ENCODE measurements at places on chromosomes 11 and 22.
A peak's percentile ranks its signal among the peaks of the same experiment; 100 is the strongest.

DNA sequence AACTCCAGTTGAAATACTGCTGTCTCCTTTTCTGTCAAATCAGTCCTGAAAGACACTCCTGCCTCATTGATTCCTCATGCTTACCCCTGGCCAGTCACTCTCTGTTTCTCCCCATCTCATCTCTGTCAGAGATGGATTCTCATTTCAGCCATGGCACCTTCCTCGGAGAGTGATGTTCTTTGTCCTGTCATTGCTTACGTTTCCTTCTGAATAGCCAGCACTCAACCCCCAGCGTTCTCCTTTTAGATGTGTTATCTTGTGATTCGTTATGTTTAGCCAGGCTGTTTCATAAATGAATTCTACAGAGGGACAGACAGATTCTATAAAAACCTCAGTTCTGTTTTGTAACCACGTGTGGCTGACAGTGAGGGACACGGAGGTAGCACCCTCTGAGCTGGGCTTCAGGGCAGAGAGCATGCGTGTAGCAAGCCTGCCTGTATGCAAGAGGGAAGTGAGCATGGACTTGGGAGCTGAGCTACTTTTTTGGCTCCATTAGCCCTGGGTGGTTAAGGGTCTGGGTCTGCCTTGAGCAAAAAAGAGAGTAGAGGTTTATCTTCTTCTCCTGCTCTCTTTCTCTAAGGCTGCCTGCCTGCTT, 354.6 kb downstream of the DDX10 start:
- DNase-seq = no peak

- DNase-seq = no peak
Measured at GRCh38 chr11:133011604-133012003, 520.7 kb downstream of the OPCML start.

DNA sequence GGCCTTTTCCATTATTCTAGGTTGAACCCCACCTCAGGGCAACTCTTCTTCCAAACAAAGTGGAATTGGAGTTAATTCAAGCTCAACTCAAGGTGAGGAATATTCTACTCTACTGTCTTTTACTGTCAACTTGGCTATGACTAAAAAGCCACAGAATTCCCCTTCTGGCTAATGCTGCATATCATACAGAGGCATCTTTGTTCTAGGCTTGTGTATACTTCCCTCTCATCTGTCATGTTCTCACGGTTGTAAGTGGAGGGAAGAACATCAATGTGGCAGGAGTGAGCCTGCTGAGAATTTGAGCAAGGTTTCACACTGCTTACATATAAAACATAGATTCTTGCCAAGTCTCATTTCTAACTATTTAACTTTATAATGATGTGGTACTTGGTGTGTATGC, 921.4 kb upstream of the CNTN5 start:
- DNase-seq = no peak

GRCh38 chr22:38461414-38462081, 6.3 kb upstream of the KDELR3 start:
- DNase-seq = peak; percentile 32

DNA sequence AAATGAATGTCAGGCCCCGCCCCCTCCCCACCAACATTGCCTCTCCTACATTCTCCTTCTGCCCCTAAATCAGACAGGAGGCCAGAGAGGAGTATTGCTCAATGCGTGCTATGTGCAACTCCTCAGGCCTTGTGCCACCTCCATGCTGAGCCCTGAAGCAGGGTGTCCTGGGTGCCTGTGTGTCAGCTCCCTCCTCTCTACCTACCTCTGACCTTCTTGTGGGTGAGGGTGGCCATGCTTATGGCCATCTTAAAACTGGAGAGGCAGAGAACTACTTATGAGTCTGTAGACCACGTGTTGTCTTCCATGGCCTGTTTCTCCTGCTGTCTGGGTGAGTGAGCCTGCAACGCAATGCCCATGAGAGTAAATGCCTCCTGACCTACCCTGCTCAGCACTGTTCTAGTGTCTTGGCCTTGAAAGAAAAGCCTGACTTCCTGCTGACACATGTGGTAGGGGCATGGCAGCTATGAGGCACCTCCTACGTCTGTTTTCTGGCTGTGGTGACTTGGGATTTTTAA, 10.5 kb downstream of the MCAM start:
- no peak for DNase-seq

DNA sequence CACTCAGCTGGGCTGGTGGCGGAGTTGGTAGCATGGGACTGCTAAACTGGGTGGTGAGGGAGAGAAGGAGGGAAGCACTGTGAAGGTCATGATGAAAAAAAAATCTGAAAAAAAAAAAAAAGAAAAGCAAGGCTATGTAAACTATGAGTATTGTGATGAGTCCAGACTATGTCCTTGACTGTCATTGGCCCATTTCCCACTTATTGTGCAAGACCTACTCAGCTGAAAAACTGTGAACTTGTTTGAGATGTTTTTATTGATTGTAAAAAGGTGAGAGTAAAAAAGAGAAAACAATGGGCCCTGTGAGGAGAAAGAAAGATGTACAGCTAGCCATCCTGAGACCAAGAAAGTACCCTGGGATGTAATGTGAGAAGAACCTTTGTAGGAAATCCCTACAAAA, 798.4 kb upstream of the TENM4 start:
- DNase-seq = no peak

GRCh38 chr11:75767793-75768111, 826 bp upstream of the DGAT2 start:
- no peak for DNase-seq

DNA sequence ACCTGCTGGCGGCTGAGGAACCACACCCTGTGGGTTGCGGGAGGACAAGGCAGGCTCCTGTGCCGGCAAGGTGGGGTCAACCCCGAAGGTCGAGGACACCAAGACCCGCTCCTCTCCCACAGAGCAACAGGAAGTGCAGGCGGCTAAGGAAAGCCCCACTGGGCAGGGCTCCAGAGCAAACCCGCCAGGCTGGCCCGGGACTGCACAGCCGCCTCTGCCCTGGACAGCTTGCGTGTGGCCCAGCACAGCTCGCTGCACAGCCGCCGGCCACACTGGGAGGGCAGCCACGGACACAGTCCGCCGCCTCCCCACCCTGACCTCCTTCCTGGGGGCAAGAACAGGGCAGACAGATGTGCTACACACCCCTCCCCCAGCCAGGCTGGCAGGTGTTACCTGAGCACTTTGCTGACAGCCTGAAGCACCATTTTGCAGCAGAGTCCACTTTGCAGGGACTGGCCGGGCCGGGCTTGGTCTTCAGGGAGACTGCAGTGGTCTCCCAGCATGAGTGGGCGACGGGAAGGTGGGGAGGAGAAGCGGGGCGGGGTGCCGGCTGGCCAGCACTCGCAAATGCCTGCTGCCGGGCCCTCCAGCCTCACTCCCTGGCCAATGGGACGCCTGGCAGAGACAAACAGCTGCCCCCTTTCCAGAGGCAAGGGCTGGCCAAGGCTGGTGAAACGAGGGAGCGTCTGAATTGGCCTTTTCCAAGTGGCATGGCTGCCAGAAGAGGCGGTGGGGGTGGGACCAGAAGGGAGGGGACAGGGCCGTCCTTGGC, at the start of gene MOB2:
Gene MOB2, minus strand, starts transcription at position 726 of the 772 bp plus-strand sequence. Its CDS starts 223 bp downstream, at position 503.
- no peak for DNase-seq

DNA sequence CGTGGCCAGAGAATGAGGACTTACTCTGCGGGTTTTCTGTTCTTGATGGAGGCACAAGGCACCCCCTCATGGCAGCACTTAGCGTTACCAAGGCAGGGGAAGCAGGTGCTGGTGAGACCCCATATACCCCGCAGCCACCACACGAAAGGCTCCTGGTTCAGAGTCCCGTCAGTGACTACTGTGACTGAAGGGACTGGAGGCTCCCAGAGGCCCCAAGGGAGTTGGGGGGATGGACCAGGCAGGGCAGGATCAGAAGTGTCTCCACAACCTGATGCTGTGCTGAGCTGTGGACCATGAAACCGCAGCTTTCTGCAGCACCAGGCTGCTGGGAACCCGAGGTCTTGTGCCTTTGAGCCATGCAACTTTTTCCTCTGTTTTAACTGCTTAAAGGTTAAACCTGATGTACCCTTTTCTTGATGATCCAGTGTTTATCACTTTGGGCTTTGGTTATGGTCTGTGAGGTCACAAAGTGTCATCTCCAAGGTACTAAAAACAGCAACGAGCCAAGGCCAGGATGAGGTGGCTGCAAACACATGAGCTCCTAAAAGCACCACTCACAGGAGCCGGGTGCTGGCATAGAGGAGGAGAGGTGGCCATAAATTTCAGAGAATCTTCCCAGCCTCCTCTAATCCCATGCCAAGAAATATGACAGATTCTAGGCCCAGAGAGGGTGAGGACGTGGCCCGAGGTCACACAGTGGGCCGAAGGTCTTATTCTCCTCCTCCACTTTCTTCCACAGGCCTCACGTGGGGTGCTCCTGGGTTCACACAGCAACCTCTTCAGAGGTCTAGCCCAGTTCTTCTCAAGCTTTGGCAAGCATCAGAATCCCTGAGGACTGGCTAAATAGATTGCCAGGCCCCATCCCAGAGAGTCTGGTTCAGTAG, 4.2 kb upstream of the LRRC32 start:
- no peak for DNase-seq

- DNase-seq = no peak
Measured at GRCh38 chr11:83024270-83024854, 47.3 kb downstream of the RAB30 start.

- DNase-seq = no peak
Measured at GRCh38 chr11:73223998-73224730, 6.1 kb downstream of the P2RY2 start.

DNA sequence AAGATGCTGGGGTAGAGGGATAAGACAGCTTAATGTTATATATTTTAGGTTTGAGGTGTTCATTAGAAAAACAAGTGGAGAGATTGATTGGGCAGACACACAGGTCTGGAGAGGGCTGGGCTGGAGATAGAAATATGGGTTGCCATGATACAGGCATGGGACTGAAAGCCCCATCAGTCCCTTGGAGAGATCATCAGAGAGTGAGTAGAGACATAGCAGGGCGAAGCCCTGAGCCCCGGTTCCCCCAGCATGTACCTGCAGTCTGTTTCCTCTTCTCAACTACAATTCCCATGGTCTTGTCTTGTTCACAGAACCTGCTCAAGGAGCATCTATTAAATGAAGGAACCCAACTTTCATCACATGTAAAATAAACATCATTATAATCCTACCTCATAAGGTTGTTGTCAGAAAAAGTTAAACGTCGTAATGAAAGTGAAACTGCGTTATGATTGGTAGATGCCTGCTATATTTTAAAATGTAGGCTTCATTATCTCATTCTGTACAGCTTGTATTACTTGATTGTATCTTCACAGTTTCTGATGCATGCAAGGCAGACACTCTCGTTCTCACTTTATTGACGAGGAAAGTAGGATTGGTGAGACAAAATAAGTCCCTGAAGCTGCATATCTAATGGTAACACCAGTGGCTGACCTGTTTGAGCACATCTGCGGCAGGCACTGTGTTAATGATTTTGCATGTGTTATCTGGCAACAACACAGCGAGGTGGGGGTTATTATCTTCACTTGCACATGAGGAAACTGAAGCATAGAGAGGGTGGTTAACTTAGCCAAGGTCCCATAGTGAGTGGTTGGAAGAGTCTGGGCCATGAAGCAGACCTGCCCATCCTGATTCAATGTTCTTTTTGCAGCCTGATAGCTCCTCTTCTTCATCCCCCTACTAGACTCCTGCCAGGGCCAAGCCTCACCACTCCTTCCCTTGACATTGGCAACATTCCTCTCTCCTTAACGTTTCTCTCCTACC, 63.5 kb downstream of the ENDOD1 start:
- DNase-seq = no peak

DNA sequence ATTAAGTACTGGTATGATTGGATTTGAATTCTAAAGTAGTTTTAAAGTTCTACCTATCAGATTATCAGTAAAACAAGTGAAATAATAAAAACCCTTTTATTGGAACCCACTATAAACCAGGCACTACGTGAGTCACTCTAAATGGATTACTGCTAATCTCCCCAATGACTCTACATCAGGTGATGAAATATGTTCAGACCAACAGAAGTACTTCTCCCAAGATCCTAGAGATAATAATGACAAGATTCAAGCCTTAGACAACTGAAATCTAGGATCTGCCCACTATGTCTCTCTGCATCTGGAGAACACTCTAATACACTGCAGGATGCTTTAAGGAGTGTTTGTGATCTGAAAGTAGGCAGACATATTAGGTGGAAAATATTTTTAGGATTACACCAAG, 652.1 kb upstream of the CHORDC1 start:
- DNase-seq = no peak

- DNase-seq = peak; percentile 99
Measured at GRCh38 chr11:32034149-32034548, 56.7 kb upstream of the RCN1 start.

- peak; percentile 14 for DNase-seq
Measured at GRCh38 chr11:99773646-99774045, 752.9 kb downstream of the CNTN5 start.

GRCh38 chr11:128872094-128872493, 5.0 kb upstream of the KCNJ1 start:
- no peak for DNase-seq

DNA sequence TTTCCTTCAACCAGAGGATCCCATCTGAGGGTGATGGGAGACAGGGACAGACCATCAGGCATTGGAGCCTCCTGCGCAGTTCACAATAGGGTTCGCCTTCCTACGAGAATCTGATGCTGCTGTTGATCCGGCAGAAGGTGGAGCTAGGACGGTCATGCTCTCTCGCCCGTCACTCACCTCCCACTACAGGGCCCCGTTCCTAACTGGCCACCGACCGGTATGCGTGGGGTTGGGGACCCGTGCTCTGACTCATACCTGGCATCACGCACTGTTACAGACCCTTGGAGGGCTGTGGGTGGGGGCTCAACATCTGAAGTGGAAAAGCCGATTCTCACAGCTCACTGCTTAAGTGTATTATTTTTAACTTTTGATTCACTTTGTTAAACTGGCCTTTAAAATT, 402.3 kb downstream of the BRD1 start:
- no peak for DNase-seq

GRCh38 chr11:126538071-126538470, 182.6 kb downstream of the ST3GAL4 start:
- DNase-seq = no peak

GRCh38 chr11:3641701-3642070, at the start of gene ART5:
Gene ART5 (minus strand): TSS chr11:3641992. CDS start chr11:3641862, 130 bp downstream.
- DNase-seq = no peak

GRCh38 chr11:134443246-134443645, 31.2 kb upstream of the B3GAT1 start:
- no peak for DNase-seq

DNA sequence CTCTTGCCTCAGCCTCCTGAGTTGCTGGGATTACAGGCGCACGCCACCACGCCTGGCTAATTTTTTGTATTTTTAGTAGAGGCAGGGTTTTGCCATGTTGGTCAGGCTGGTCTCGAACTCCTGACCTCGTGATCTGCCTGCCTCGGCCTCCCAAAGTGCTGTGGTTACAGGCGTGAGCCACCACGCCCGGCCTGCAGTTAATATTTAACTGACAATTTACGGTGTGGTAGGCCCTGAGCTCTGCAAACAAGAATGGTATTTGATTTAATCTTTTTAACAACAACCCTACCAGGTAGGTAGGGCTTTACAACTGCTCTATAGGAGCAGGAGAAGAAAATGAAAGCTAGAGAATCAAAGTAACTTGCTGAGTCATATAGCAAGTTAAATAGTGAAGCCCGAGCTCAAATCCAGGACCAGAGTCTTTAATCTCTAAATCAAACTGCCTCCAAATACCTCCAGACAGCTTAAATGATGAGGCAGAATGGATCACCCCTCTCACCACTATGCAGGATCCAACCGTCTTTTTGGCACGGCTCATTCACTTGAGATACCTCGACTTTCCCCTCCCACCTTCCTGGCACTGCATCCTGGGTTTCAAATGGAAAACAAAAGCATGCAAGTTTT, 9.4 kb downstream of the UEVLD start:
- no peak for DNase-seq

GRCh38 chr11:133797554-133797953, 47.8 kb downstream of the SPATA19 start:
- no peak for DNase-seq

- no peak for DNase-seq
Measured at GRCh38 chr11:45900916-45901617, 6.0 kb downstream of the FREY1 start.

GRCh38 chr11:121282386-121282785, 10.2 kb upstream of the SC5D start:
- no peak for DNase-seq

All from non-pigmented ciliary epithelial cell (primary cell).